NCI-H748 treated with DMSO at 0.1 percent for 48 hours (cell line): ENCODE measurements at places on chromosomes 6 and 20.

DNA sequence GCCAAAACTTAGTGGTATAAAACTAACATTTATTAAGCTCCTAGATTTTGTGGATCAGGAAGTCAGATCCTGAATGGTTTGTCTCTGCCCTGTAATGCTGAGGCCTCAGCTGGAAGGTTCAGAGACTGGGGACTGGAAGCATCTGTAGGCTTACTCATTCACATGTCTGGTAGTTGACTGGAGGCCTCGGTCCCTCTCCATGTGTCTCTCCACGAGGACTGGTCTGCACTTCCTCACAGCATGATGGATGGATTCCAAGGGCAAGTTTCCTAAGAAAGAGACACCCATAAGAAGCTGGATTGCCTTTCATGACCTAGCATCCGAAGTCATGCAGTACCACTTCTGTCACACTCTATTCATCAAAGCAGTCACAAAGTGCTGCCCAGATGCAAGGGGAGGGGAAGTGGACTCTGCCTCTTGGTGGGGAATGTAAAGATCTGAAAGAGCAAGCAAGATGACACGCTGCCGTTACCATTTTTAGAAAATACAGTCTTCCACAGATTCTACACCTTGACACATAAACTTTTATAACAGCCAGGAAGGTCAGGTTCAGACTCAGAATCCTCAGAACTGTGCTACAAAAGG is 17.2 kb upstream of the MDGA1 start:
- no peak for DNase-seq

- DNase-seq = no peak
Observed at GRCh38 chr20:10671919-10672623, 1.7 kb downstream of the JAG1 start.

DNA sequence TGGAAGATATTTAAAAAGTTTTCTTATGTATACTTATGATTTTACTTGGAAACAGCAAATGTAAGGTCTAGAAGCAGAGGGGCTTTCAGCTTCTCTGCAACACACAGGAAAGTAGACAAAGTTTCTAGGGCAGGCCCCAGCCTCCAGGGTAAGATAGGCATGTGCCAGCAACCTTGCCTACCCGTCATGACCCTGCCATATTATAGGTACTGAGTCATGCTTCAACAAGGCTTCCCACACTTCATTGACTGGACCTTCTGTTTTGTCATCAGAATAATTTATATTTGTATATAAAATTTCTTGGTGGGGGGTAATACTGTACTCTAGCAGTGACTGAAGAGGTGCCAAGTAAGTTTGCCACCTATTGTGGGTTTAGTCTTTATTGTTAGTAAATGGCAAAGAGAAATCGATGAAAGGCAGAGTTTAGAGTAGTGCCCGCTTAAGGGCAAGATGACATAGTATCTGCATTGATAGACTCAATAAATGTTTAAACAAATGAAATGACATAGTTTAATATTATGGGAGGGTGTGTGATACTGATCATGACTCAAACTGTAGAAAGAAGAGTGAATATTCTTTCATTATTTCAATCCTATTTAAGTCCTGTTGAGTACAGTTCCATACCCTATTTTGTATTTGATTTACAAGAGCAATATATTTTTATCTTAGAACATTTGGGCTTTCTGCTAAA is 95.6 kb downstream of the JARID2 start:
- DNase-seq = no peak

GRCh38 chr20:24696396-24696795 is 227.0 kb downstream of the SYNDIG1 start:
- DNase-seq = no peak
